ENCODE measurements at places on chromosomes 5 and 9.

DNA sequence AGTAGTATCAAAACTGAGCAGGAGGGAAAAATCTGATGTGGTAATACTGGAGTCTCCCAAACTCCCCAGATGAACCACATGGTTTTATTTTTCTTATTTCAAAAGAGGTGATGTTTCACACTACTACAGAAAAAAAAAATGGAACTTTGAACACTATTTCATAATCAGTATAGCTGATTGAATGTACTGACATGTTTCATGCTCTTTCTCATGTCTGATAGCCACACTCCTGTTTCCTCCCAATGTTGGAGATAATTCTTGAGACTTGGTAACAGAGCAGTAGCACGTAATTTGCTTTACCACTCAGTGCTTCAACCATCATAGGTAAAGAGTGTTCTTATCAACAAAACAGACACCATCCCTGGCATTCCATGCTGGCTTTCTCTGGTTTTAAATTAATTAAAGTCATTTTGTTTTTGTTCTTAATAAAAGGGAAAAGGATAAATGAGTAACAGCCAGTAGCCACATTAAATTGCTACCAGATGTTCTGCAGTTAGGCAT lies 85.2 kb downstream of the MUSK start:
- no peak for DNase-seq

DNA sequence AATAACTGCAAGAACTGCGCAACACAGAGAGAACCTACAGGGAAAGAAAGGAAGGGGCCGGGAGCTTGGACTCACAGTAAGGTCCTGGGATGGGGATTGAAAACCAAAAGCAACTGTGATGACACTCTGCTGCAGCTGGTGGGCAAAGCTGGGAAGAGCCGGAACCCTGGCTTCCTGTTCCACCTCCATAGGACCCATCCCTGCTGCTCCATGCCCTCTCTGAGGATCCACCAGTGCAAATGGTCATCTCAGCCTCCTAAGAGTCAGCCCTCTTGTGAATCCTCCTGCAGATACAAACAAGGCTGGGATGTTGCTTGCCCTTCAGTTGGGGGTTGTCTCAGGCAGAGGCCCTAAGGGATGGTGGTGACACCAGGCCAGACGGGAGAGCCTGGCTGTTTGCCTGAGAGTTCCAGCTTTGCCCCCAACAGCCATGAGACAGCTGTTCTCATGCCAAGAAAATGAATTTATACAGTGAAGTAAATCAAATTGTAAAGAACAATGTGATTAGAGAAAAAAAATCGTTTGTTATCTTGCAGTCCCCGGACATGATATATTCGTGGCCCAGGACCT lies 90.8 kb downstream of the TENT4A start:
- no peak for DNase-seq

- no peak for DNase-seq
These were observed 53.9 kb downstream of the CSNK1A1 start for GRCh38 chr5:149497357-149497756.

GRCh38 chr5:124103671-124104070 lies 591.7 kb downstream of the CSNK1G3 start:
- no peak for DNase-seq

GRCh38 chr9:91418215-91418610 lies 5.4 kb downstream of the NFIL3 start:
- no peak for DNase-seq

All from T-helper 2 cell treated with Interferon-gamma antibody and Interleukin-4, amounts not matched to agents 5 μg/mL and 100 μg/mL, for 36 hours (primary cell).